ENCODE measurements at places on chromosomes 1 and 21. TPM values are rescaled to one million over a fixed set of nuclear protein-coding genes. Genes with fewer than 3 reads are reported as not detected.

The TFF3 gene
- total RNA-seq: 5.1 TPM

GRCh38 chr1:201125019-201125418 is 2.0 kb downstream of the ASCL5 start:
- no peak for DNase-seq

GRCh38 chr1:210070531-210070930 is 132.5 kb downstream of the SYT14 start:
- no peak for DNase-seq

DNA sequence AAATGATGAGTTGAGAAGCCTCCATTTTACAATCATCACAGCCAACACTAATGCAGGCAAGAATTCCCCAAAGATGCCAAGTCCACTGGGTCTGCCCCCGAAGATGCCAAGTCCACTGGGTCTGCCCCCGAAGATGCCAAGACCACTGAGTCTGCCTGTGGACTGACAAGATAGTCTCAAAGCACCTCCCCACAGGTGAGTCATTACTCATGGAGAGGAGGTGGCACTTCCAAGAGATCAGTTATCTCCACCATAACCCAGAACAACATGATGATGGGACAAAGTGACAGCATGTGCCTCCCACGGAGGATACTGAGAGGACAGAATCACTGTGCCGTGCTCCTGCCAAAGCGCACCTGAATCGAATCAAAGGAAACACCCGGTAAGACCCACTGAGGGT is 4.8 kb downstream of the PTTG1IP start:
- DNase-seq: no peak

- no peak for DNase-seq
Observed at GRCh38 chr1:189673217-189673616, 804.4 kb downstream of the BRINP3 start.

GRCh38 chr1:26358411-26359384 is 4.8 kb upstream of the CRYBG2 start:
- no peak for DNase-seq

- DNase-seq: no peak
Observed at GRCh38 chr1:53550201-53550741, 91.1 kb downstream of the DMRTB1 start.

Measured in thymus (tissue), 14 donors.